CD4-positive, alpha-beta T cell treated with Interleukin-10 for 1 hour (primary cell): ENCODE measurements at places on chromosomes 4 and X.

GRCh38 chr4:167918077-167918476 is 174.3 kb upstream of the ANXA10 start:
- DNase-seq: no peak

GRCh38 chr4:65667506-65668041 is 2.7 kb downstream of the EPHA5 start:
- no peak for DNase-seq

DNA sequence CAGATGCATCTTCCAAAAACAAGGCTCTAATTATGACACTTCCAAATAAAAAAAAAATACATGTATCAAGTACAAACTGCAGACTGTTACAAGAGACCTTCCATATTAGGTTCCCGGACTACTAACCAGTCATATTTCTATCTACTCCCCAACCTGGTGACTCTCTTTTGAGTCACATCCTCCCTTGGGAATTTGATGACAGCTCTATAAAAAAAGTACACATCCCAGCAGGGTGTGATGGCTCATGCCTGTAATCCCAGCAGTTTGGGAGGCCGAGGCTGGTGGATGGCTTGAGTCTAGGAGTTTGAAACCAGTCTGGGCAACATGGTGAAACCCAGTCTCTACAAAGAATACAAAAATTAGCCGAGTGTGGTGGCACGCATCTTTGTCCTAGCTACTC is 14.9 kb downstream of the RPGR start:
- no peak for DNase-seq

- no peak for DNase-seq
Measured at GRCh38 chr4:4843635-4844291, 15.7 kb upstream of the MSX1 start.

DNA sequence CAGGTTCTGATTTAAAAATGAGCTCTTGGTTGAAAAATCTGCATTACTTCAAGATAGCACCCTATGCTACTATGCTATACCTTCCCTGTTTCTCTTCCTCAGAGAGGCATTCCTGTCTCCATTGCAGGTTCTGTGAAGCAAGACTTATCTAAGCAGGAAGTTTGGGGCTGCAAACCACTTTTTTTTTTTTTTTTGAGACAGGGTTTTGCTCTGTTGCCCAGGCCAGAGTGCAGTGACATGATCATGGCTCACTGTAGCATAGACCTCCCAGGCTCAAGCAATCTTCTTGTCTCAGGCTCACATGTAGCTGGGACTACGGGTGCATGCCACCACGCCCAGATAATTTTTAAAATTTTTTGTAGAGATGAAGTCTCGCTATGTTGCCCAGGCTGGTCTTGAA is 4.0 kb upstream of the CCNG2 start:
- no peak for DNase-seq

- no peak for DNase-seq
Measured at GRCh38 chr4:114177628-114178027, 198.2 kb upstream of the ARSJ start.

- DNase-seq: no peak
Measured at GRCh38 chr4:169650227-169650936, 30.0 kb downstream of the CLCN3 start.

GRCh38 chr4:109365939-109366338 is 63.5 kb upstream of the COL25A1 start:
- DNase-seq: no peak

- no peak for DNase-seq
Measured at GRCh38 chrX:9396930-9397329, 67.9 kb upstream of the TBL1X start.

DNA sequence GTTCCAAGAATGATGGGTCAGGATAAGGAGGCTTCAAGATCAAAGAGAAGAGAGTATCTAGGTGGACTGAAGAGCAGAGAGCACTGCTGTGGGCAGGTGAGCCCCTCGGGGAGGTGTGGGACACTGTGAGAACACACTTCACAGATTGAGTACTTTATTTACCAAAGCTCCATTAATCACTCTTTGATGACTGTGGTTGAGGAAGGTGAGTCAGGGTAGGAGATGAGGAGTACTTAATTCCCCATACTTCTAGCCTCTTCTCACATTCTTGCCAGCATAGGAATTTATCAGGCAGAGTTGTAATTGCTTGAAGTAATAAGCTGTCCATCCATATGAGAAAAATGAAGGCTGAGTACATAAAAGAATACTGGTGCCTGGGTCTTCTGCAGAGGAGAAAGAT is 375.3 kb downstream of the PCDH10 start:
- DNase-seq: no peak
